Placental pericyte (primary cell): ENCODE measurements at places on chromosomes 2 and 18. TPM values are rescaled to one million over a fixed set of nuclear protein-coding genes. Genes with fewer than 3 reads are reported as not detected.

The HOXD12 gene
- total RNA-seq, result 0.22 TPM in 1 of 2 replicates, not detected in the other

The NEDD4L gene
- 4.2 and 8.0 TPM in 2 replicates for total RNA-seq

The SATB2 gene
- 0.88 and 18.2 TPM in 2 replicates for total RNA-seq

The TRIM43 gene
- total RNA-seq, result not detected in 2 replicates

The TRIB2 gene
- 32.6 and 83.8 TPM in 2 replicates for total RNA-seq

The PLB1 gene
- 0.86 and 2.4 TPM in 2 replicates for total RNA-seq

The SPEG gene
- total RNA-seq, result 9.9 and 21.7 TPM in 2 replicates

The CHRNA1 gene
- total RNA-seq, result 0.66 and 3.1 TPM in 2 replicates

The SULT1C2 gene
- total RNA-seq, result not detected in 2 replicates

The TRABD2A gene
- 1.8 and 2.6 TPM in 2 replicates for total RNA-seq

The OTX1 gene
- not detected in 2 replicates for total RNA-seq

The TTR gene
- not detected in 2 replicates for total RNA-seq

The UGP2 gene
- 157 and 170 TPM in 2 replicates for total RNA-seq
